ENCODE measurements at places on chromosomes 7 and 10.

DNA sequence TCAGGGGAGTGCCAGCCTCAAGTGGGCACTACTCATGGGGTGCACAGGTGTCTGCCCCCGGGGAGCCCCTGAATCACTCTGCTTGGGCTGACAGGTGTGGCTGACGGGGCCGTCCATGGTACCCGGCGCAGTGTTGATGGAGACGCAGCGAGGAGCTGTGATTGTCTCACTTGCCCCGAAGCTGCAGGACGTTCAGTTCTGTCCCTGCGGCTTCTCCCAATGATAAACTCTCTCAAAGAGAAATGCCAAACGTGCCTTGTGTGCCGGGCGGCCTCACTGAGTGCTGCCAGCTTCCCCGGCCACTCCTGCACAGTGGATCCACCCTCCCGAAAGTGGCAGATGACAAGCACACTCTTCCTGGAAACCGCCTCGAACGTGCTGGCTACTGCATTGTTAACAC lies 203.2 kb downstream of the DNAJB6 start:
- DNase-seq, result no peak

DNA sequence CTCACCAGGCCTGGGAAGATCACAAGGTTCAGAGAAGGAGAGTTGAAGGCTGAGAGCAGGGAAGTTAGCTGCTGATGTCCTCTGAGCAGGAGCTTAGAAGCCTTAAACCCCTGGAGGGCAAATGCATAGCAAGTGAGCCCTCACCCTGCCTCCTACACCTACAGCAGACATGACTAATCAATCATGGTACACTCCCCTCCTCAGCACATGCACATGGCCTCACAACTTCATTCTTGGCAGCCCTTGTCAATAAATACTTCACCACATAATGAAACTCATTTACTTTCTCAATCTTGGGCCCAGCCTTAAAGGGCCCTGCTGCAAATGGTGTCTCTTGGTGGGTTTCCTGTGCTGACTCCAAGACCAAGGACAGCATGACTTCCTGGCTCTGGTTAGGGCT lies 12.9 kb downstream of the MMRN2 start:
- DNase-seq, result no peak

DNA sequence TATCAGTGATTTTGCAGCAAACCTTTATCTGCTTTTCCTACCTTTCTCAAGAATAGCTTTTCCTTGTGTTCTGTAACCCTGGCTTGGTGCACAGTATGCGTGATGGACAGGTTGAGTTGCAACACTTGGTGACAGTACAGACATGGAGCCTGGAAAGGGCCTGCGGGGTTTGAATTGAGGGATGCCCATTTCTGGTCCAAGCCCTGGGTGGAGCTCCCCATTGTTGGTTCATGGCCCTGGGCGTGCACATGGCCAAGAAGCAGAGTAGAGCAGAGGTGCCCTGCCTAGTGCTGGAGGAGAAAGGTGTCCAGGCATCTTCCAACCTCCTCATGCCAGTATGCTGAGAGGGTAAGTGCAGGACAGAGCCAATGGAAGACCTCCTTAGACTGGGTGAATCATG lies 106.6 kb upstream of the MKLN1 start:
- no peak for DNase-seq

DNA sequence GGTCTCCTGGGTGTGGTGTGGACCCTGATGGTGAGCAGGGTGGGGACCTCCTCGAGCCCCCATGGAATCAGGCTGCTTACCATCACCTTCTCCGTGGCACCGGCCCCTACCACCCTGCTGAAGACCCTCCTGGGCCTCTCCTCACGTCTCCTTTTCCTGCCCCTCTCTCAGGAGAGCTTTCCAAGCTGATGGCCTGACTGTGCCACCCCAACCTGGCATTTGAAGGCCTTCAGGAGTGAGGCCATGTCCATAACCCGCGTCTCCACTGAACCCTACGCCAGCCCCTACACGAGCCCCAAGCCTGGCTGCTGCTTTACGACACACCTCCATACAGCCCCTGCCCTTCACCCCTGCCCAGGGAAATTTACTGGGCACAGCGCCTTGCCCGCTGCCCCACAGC lies 55.4 kb downstream of the ZRANB1 start:
- DNase-seq, result no peak

DNA sequence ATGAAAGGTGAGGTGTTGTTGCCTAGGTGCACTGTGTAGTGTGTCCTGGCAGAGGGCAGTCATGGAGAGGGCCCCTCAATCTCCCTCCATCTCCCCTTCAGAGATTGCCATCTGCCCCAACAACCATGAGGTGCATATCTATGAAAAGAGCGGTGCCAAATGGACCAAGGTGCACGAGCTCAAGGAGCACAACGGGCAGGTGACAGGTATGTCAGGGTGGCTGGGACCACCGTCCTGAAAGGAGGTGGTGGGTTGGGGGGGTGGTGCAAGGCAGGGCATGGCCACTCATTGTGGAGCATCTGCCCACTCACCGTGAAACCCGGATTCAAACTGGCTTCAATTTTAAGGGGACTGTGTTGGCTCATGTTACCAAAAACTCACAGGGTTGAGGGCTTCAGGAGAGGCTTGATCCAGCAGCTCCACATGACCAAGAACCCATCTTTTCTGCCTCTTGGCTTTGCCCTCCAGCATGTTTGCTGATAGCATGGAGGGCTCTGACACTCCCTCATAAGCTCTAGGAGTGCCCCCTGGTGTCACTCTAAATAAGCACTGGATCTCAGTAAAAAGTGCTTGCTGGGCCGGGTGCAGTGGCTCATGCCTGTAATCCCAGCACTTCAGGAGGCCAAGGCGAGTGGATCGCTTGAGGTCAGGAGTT lies 12.2 kb downstream of the ARPC1B start:
- DNase-seq, result no peak

GRCh38 chr7:7327423-7327822 lies 145.1 kb downstream of the C1GALT1 start:
- no peak for DNase-seq

DNA sequence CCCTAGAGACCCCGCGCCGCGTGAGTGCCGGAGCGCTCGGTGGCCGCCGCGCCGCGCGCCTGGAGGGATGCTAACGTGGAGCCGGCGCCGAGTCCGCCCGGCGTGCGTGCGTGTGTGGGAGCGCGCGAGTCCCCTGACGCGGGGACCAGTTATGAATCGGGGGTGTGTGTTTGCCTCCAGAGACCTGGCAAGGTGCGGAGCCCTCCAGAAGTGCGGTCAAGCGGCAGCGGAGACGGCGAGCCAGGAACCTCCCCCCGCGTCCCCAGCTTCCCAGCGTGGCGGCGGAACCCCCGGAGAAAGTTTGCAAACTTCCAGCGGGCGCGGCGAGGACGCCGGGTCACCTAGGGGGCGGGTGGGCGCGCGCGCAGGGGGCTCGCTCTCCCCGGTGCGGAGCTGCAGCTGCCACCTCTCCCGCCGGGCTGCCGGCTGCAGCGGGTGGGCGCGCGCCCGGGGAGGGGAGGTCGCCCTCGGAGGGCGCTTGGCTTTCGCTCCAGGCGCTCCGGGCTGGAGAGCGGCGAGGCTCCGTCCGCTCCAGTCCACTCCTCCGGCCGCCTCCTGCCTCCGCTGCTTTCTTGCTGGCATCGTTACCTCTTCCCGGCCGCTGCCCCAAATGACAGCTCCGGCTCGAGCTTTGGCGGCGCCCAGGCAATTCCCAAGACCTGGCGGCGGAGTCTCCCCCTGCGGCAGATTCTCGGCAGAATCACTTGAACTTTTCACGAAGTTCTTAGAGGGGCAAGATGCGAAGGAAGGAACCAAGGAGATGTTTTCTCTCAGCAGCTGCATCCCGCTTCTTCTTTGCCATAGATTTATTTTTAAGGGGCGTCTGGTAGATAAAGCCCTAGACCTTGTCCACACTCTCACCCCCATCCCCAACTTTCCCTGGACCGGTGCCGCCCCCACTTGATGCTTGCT lies 2.3 kb upstream of the CREB5 start:
- no peak for DNase-seq

- DNase-seq, result no peak
These were observed 302.6 kb upstream of the LYZL1 start for GRCh38 chr10:28986117-28986792.

- DNase-seq, result no peak
These were observed 192.4 kb upstream of the PFKP start for GRCh38 chr10:2874963-2875362.

DNA sequence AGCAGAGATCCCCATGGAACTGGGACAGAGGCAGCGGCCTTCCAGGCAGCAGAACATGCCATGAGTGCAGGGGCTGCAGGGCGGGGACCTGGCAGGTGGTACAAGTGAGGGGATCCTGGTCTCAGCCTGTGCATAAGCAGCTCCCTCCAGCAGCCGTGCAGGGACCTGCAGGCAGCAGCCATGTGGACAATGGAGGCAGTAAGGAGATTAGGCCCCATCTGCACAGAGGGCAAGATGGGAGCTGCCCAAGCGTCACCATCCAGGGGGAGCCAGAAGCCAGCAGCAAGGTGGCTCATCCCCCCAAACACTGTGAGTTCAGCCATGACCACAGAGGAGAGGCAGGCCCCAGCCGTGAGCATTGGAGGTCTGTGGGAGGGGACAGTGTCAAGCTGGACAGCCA lies 3.1 kb downstream of the DDC start:
- DNase-seq, result no peak

- DNase-seq, result no peak
These were observed 145.1 kb downstream of the SEMA3D start for GRCh38 chr7:85041605-85042216.

DNA sequence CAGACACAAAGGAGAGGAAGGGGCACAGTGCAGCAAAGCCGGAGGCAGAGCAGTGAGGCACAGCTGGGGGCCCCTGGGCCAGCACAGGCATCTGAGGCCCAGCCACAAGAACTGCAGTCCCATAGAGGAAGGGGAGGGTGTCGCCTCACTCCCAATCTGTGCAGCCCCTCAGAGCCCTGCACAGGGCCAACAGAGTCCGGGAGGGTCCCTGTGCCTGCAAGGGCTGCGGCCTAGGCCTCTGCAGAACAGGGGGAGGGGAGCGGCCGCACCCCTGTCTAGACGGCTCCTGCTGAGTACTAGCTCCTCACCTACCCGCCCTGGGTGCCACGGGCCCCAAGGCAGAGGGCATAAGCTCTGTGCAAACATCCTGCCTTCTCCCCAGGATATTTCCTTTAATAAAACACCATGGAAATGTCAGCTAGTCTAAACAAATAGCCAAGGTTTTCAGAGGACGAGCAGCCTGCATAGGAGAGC lies 32.4 kb upstream of the RET start:
- no peak for DNase-seq

DNA sequence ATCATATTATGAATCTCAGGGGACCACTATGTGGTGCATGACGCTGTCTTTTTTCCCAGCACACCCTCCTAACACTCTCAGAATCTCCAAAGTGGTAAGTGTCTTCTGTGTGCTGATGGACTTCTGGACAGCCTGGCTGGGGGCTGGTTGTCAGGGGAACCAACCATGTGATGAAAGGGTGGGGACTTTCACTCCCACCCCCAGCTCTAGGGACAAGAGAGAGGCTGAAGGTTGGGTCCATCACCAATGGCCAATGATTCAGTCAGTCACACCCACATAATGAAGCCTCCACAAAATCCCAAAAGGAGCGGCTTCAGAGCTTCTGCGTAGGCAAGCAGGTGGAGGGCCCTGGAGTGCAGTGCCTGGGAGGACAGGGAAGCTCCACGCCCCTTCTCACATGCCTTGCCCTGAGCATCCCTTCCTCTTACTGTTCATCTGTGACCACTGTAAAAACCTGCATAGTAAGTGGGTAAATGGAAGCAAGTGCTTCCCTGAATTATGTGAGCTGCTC lies 44.6 kb downstream of the RASGEF1A start:
- DNase-seq, result no peak

- no peak for DNase-seq
These were observed 31.9 kb downstream of the LIPJ start for GRCh38 chr10:88618496-88618895.

DNA sequence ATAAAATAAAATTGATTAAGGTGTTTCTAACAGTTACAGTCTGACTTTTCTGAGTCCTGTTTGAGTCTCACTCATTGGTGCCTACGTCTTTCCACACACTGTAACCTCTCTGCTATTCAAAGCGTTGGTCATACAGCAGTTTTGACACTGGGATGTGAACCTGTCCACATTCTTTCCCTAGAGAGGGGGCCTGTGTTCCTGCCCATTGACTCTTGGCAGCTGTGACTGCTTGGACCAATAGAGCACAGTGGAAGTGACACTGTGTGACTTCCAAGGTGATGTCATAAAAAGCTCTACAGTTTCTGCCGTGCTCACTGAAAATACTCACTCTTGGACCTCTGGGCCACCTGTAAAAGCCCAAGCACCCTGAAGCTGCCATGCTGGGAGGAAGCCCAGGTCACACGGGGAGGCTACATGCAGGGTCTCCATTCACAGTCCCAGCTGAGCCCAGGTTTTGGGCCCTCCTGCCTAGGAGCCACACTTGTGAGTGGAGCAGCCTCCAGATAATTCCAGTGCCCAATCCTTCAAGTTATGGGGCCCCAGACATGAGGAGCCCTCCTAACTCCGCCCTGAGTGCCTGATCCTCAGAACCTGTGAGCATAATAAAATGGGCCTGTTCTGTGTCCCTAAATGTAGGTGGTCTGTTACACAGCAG lies 704 bp upstream of the ANTXRL start:
- DNase-seq, result no peak

- peak; percentile 24 for DNase-seq
These were observed 55.1 kb downstream of the FAM53B start for GRCh38 chr10:124688889-124689670.

DNA sequence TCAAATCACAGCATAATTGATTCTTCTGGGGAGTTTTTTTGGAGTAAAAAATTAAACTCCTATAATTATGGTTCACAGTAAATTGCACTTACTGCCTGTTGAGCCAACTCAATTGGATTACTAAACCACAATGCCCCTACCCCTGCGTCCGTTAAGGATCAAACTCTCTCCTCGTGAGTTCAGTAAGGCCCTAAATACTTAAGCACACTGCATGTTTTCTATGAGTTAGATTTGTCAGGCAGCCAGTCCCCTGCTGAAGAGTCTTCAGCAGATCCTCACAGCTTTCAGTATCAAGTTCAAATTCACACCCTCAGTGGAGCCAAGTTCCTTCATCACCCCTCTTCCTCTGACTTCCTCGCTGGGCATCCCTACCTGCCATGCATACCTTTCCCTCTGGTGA lies 275.0 kb upstream of the BMPER start:
- DNase-seq, result no peak

- DNase-seq, result no peak
These were observed 48.0 kb downstream of the MTURN start for GRCh38 chr7:30182814-30183213.

Measured in stimulated activated CD8-positive, alpha-beta memory T cell treated with anti-CD3 and anti-CD28 coated beads, Interleukin-4, amount 100 ng/mL, for 1 hour (primary cell).